ENCODE measurements at places on chromosomes 13 and 19. TPM values are rescaled to one million over a fixed set of nuclear protein-coding genes. Genes with fewer than 3 reads are reported as not detected.

GRCh38 chr13:41049480-41050440, 11.5 kb upstream of the WBP4 start:
- no peak overlapping the region for H3K27ac ChIP-seq
- H3K36me3 ChIP-seq, result peaks cover 27% of the 10 kb centered on the region
- no peak overlapping the region for H3K4me3 ChIP-seq
- peaks cover 33% of the 10 kb centered on the region for H3K4me1 ChIP-seq

MYPOP gene
- total RNA-seq, result 10.4 TPM

NLRP12 gene
- not detected for total RNA-seq

NCR1 gene
- total RNA-seq, result not detected

CALR3 gene
- total RNA-seq, result not detected

- DNase-seq, result no peak
- no peak overlapping the region for H3K4me3 ChIP-seq
- H3K36me3 ChIP-seq, result no peaks in the 10 kb centered on the region
- no peak overlapping the region for H3K27ac ChIP-seq
- peaks cover 21% of the 10 kb centered on the region for H3K4me1 ChIP-seq
Measured at GRCh38 chr13:44756276-44756810, 180.2 kb upstream of the TSC22D1 start.

DNA sequence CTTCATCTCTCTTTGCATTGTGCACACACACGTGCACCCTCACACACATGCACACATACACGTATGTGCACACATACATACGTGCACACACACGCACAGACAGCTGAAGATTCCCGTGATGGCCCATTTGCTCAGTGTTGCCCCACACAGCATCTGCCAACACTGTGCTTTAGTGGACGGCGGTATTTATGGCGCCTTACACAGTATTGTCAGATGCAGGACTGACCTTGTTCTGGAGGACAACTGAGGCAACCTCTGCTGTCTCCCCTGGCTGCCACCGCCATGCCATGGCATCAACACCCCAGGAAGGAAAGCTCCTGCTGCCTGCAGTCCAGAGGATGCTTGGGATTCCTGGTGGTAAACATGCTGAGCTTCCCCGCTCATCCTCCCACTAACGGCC, 316.4 kb downstream of the TEX29 start:
- no peaks in the 10 kb centered on the region for H3K36me3 ChIP-seq
- no peaks in the 10 kb centered on the region for H3K4me1 ChIP-seq
- no peaks in the 10 kb centered on the region for H3K27me3 ChIP-seq
- no peak overlapping the region for H3K4me3 ChIP-seq
- H3K27ac ChIP-seq, result no peak overlapping the region

MAB21L1 gene
- 9.0 TPM for total RNA-seq

PEG3 gene
- not detected for total RNA-seq

DNA sequence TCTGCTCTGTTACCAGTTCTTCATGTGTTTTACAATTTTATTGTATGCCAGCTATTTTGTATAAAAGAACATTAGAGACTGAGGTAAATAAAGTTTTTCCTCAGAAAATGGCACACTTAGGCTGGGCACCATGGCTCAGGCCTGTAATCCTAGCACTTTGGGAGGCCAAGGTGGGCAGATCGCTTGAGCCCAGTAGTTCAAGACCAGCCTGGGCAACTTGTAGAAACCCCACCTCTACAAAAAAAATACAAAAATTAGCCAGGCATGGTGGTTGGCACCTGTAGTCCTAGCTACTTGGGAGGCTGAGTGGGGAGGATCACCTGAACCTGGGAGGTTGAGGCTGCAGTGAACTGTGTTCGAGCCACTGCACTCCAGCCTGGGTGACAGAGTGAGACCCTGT, 32.0 kb downstream of the CCDC8 start:
- H3K27me3 ChIP-seq, result no peaks in the 10 kb centered on the region
- peaks cover 33% of the 10 kb centered on the region for H3K36me3 ChIP-seq
- H3K27ac ChIP-seq, result no peak overlapping the region
- no peak for DNase-seq

DNA sequence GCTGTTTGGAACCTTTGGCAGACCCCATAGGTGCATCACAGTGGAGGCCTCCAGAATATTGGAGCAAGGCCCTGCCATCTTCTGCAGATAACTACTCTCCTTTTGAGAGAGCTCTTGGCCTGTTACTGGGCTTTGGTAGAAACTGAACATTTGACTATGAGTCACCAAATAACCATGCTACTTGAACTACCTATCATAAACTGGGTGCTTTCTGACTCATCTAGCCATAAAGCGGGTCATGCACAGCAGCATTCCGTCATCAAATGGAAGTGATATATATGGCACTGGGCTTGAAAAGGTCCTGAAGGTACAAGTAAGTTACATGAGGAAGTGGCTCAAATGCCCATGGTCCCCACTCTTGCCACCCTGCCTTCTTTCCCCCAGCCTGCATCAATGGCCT, 782.5 kb upstream of the SLITRK6 start:
- no peaks in the 10 kb centered on the region for H3K27me3 ChIP-seq
- H3K4me1 ChIP-seq, result peaks cover 2% of the 10 kb centered on the region
- H3K27ac ChIP-seq, result no peak overlapping the region
- no peak for DNase-seq
- H3K4me3 ChIP-seq, result no peak overlapping the region
- H3K36me3 ChIP-seq, result no peaks in the 10 kb centered on the region

DNA sequence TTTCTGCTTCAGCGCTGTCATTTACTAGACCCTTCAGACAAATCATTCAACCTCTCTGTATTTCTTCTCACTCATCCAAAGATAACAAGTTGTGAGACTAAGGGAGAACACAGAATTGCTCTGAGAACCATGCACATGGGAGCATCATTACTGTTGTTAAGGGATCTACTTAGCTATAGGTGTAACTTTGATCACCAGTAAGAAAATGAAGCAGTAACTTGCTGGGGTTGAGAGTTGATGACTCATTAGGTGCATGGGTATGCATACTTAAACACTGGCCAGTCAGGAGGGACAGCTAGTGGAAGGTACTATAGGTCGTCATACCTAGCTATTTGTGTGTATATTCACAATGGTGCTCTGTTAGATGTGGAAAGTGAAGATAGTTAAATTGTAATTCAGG, 61.5 kb downstream of the B3GLCT start:
- no peak for DNase-seq
- no peak overlapping the region for H3K27ac ChIP-seq
- H3K27me3 ChIP-seq, result no peaks in the 10 kb centered on the region
- H3K4me1 ChIP-seq, result no peaks in the 10 kb centered on the region

- no peak for DNase-seq
- peaks cover 23% of the 10 kb centered on the region for H3K4me1 ChIP-seq
- H3K4me3 ChIP-seq, result no peak overlapping the region
- H3K36me3 ChIP-seq, result no peaks in the 10 kb centered on the region
- H3K27ac ChIP-seq, result no peak overlapping the region
- H3K27me3 ChIP-seq, result no peaks in the 10 kb centered on the region
Measured at GRCh38 chr19:2631213-2631821, 71.2 kb downstream of the GNG7 start.

PEAK3 gene
- 0.44 TPM for total RNA-seq

DNA sequence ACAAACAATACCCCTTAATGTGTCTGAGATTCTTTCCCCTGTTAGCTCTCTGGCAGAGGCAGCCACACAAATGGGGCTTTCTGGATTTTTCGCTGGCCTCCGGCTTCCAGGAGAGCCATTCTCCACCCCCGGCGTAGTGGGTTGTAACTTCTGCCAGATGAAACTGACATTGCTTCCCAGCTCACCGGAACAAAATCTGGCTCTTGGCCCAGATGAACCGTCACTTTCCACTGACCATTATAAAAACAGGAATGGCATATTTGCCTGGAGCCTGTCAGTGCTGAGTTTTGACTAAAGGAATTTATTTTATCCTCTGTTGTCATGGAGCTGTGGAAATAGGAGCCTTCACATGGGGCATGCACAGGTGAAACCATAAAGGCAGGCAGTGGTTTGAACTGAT, 120.6 kb upstream of the GPR12 start:
- DNase-seq, result no peak
- peaks cover 4% of the 10 kb centered on the region for H3K27me3 ChIP-seq
- no peak overlapping the region for H3K27ac ChIP-seq
- H3K36me3 ChIP-seq, result no peaks in the 10 kb centered on the region
- no peaks in the 10 kb centered on the region for H3K4me1 ChIP-seq

- H3K4me3 ChIP-seq, result no peak overlapping the region
- no peaks in the 10 kb centered on the region for H3K27me3 ChIP-seq
- no peaks in the 10 kb centered on the region for H3K4me1 ChIP-seq
- DNase-seq, result no peak
- H3K36me3 ChIP-seq, result peaks cover 20% of the 10 kb centered on the region
- no peak overlapping the region for H3K27ac ChIP-seq
Measured at GRCh38 chr13:102838982-102839381, 6.8 kb upstream of the ERCC5 start.

DNA sequence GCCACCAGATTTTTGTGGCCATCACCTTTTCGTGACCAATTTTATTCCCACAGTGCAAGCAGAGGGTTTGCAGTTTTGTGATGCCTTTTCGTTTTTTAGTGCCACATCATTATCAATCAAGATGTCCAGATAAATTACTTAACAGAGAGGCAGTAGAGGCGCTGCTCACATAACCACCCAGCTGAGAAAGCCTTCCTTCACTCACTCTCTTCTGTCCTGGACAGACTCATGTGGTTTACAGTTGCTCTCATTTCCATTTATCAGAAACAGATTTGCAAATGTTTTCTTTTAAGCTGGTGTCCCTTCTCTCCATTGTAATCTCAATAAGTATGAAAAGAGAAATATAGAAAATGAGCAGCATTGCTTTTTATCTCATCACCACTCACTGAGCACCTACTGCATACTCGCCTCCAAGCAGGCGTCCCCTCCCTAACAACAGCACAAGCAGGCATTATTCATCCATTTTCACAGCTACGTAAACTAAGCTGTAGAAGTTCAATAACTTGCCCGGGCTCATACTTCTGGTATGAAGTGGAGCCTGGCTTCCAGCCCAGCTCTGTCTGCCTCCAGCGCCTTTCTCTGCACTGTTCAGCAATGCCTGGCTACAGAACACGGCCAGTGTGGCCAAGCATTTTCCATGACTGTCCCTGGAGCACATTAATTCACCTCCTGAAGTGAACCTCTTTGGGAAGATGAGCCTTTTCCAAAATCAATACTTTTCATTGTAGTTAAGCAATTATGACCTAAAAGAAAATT, 34.6 kb upstream of the KATNAL1 start:
- H3K27me3 ChIP-seq, result no peaks in the 10 kb centered on the region
- H3K4me3 ChIP-seq, result peak overlapping the region; percentile 57
- no peaks in the 10 kb centered on the region for H3K36me3 ChIP-seq
- H3K27ac ChIP-seq, result peak overlapping the region; percentile 81

RGCC gene
- total RNA-seq, result 1.3 TPM

DNA sequence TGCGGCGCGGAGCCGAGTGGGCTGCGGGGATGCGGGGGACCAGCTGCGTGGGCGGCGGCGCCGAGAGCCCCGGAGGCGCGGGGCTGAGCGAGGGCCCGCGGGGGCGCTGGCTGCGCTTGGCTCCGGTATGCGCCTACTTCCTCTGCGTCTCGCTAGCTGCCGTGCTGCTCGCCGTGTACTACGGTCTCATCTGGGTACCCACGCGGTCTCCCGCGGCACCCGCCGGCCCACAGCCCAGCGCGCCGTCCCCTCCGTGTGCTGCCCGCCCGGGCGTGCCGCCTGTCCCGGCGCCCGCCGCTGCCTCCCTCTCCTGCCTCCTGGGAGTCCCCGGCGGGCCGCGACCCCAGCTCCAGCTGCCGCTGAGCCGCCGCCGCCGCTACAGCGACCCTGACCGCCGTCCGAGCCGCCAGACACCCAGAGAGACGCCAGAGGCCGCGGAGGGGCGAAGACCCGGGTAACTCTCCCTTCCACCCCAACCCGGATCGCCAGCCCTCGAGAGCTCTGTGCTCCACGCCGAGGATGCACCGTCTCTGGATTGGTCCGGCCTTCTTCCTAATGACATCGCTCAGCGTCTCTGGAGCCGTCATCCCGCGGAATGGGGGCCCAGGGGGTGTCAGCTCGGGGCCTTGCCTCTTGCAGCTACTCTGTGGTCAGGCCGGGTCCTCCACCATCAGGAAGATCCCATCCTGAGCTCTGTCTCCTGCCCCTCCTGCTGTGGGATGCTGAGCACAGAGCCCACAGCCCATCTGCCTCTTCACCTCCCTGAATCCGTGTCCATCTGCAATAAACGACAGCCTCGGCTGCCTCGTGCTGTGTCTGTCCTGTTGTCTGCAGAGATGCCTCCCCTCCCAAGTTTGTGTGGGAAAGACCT, 441 bp downstream of the INAFM1 start:
- H3K36me3 ChIP-seq, result peaks cover 9% of the 10 kb centered on the region
- peaks cover 31% of the 10 kb centered on the region for H3K4me1 ChIP-seq
- no peak for DNase-seq
- H3K27ac ChIP-seq, result peak overlapping the region; percentile 75

- H3K27me3 ChIP-seq, result no peaks in the 10 kb centered on the region
- H3K27ac ChIP-seq, result no peak overlapping the region
- H3K36me3 ChIP-seq, result no peaks in the 10 kb centered on the region
Measured at GRCh38 chr13:111519490-111520170, 199.2 kb downstream of the TEX29 start.

GRCh38 chr13:66111628-66112027, 1118.5 kb downstream of the PCDH9 start:
- H3K27ac ChIP-seq, result no peak overlapping the region
- DNase-seq, result no peak
- no peaks in the 10 kb centered on the region for H3K27me3 ChIP-seq
- H3K4me3 ChIP-seq, result no peak overlapping the region
- no peaks in the 10 kb centered on the region for H3K4me1 ChIP-seq
- H3K36me3 ChIP-seq, result no peaks in the 10 kb centered on the region

NKPD1 gene
- 0.18 TPM for total RNA-seq

DNA sequence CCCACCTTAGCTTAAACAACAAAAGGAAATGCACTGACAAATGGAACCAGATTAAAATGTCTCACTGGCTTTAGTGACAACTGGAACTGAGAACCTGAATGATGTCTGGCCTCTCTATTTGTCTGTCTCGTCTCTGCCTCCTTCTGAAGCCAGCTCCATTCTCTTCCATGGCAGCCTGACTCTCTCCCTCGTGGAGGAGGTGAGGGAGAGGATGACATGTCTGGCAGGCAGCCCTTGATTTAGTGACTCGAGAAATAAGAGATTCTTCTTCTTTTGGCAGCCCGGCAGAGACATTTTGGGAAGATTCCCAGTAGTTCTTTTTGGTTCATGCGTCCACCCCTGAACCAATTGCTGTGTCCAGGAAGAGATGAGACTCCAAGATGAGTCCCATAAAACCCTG, 131.7 kb downstream of the KLF5 start:
- H3K4me3 ChIP-seq, result peak overlapping the region; percentile 41
- peaks cover 7% of the 10 kb centered on the region for H3K4me1 ChIP-seq
- peaks cover 33% of the 10 kb centered on the region for H3K27me3 ChIP-seq
- no peak for DNase-seq
- no peaks in the 10 kb centered on the region for H3K36me3 ChIP-seq
- H3K27ac ChIP-seq, result no peak overlapping the region

EBI3 gene
- total RNA-seq, result 1.0 TPM

GRCh38 chr13:95906999-95907398, 146.2 kb downstream of the UGGT2 start:
- H3K4me3 ChIP-seq, result no peak overlapping the region
- no peaks in the 10 kb centered on the region for H3K27me3 ChIP-seq
- peaks cover 32% of the 10 kb centered on the region for H3K36me3 ChIP-seq
- no peak for DNase-seq
- no peak overlapping the region for H3K27ac ChIP-seq
- H3K4me1 ChIP-seq, result no peaks in the 10 kb centered on the region

SIGLEC12 gene
- not detected for total RNA-seq
